ENCODE measurements at places on chromosomes 2 and 18.

DNA sequence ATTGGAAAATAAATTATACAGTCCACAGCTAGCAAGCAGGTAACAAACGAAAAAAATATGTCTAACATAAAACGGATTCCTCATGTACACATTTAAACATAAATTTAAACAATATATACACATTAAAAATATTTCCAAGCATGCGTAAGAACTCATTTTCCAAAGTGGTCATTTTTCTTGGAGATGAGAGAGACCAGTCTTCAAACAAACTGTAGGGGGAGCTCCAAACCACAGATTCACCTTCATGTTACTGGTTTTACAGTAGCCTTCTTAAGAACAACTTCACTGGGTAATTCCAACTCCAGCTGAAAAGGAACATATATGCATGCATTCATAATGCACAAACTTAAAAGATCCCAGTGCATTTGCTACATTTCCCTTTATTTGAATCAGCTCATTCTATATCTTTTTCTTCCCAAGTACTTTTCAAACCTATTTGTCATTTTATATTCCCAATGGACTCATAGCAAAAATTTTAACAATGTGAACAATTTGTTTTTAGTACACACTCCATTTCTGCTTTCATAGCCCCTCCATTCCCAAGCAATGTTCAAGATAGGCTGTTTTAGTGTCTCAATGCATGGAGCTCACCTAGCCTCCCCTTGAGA, 4.7 kb upstream of the STAMBP start:
- DNase-seq, result peak; percentile 83

- DNase-seq, result peak; percentile 87
Observed at GRCh38 chr2:241950413-241951315, 81.1 kb downstream of the RTP5 start.

DNA sequence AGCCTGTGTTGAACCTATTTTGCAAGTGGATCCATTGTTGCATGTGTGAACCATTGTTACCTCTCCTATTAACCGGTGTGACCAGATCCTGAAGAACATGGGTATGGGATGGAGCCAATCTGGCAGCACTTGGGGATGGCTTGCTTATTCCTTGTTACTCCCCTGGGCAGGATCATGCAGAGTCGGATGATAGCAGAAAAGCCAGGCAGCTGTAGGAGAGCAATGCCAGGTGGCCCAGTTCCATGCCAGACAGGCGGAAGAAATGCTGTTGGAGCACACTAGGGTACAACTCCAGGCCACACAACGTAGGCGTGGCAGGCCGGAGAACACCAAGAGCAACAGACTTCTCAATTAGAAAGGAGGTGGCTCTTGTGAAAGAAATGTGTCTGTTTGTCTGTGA, 16.3 kb upstream of the MYO1B start:
- no peak for DNase-seq

- DNase-seq, result no peak
Observed at GRCh38 chr2:206935991-206936842, 3.1 kb upstream of the CPO start.

DNA sequence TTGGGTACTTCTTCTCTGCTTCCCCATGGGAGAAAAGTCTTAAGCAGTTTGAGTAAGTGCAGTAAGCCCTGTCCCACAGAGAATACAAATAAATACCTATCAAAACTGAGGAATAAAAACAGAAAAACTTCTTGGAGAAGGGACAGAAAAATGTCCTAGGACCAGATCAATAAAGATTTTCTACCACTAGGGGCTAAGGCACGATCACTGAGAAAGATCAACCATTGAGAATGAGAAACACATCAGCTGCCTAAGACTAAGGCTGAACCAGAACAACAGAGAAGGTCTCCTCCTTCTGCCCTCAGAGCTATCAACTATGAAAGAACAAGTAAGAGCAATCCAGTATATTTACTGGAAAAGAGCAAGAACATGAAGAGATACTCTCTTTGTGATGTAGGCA, 763.6 kb upstream of the LRRTM1 start:
- DNase-seq, result no peak

DNA sequence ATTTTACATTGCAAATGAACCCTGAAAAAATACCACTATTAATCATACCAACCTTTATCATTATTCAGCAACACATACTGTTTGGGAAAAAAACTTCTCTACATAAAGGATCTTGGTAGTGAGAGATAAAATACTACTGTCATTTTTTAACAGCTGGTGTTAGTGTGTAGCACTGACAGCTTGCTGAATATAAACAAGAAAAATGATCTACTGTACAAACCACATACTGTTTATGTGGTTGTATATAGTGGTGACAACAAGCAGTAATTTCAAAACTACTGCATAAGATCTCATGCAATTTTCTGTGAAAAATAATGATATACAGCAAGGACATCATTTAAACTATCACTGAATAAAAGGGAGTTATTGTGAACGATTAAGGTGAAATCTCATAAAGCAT, 601.2 kb downstream of the LRP1B start:
- DNase-seq, result no peak

- no peak for DNase-seq
Observed at GRCh38 chr18:50071397-50071796, 123.5 kb downstream of the MYO5B start.

- DNase-seq, result no peak
Observed at GRCh38 chr2:166171216-166171615, 43.4 kb upstream of the SCN1A start.

DNA sequence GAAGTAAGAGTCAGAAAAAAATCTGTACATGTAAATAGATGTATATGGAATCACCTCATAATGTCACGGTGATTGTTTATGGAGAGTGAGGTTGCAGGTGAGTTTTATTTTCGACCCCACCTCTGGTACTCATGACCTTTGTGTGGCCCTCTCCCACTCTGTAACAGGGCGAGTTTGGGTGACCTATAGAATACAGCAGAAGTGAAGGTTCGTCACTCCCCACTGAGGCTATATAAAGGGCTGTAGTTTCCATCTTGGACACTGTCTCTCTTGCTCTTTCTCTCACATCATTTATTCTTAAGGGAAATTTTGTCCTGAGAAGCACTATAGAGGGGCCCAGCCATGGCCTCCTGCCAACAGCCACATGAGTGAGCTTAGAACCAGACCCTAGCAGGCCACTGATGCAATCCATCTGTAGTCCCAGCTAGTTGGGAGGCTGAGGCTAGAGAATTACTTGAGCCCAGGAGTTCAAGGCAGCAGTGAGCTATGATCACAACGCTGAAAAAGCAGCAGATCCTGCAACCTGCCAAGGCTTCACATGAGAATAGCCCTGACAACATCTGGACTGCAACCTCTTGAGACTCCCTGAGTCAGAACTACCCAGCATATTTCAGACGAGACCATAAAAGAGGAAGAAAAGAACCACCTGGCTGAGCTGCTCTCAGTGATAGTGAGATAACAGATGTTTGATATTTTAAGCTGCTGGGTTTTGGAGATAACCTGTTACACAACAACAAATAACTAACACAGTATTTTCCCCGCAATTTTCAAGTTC, 74.3 kb upstream of the SLC1A4 start:
- no peak for DNase-seq

- no peak for DNase-seq
Observed at GRCh38 chr2:173323371-173323770, 31.3 kb upstream of the CDCA7 start.

- peak; percentile 91 for DNase-seq
Observed at GRCh38 chr2:26346454-26347053, at the start of gene ADGRF3. Gene ADGRF3 (minus strand): TSS chr2:26346789. CDS start chr2:26346234, 555 bp downstream.

DNA sequence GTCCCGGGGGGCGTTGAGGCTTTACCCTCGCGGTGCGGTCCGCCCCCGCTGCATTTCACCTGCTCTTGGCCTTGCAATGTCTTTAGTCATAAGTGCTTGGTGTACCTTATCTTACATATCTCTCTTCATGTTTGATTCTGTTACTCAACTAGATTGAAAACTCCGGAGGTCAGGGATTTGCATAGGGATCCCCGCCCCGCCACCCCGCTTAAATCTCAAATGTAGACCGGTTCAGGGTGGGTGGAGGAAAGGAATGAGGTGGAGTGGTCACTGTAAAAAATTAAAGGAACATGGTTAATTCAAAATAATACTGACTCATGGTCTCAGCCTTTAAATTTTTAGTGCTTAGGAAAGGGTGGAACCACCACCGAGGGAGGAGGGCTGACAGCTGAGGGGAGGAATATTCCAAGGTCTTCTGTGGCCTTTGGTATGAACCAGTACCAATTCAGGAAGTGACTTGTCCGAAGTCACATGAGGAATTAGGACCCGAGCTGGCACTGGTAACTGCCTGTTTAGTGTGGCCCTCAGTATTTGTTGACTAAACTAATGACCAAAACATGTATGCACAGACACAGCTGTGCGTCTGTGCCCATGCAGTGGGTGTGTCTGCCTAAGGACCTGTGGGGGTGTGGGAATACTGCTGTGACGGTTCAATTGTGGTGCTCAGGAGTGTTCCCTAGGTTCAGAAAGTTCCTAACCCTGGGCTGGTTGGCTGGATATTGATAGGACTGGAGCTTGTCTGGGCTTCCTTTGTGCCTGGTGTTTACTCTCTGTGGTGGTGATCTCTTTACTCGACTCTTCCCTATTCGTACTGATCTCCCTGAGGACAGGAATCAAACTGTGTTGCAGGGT, 1.0 kb downstream of the PLEKHB2 start:
- DNase-seq, result peak; percentile 69

DNA sequence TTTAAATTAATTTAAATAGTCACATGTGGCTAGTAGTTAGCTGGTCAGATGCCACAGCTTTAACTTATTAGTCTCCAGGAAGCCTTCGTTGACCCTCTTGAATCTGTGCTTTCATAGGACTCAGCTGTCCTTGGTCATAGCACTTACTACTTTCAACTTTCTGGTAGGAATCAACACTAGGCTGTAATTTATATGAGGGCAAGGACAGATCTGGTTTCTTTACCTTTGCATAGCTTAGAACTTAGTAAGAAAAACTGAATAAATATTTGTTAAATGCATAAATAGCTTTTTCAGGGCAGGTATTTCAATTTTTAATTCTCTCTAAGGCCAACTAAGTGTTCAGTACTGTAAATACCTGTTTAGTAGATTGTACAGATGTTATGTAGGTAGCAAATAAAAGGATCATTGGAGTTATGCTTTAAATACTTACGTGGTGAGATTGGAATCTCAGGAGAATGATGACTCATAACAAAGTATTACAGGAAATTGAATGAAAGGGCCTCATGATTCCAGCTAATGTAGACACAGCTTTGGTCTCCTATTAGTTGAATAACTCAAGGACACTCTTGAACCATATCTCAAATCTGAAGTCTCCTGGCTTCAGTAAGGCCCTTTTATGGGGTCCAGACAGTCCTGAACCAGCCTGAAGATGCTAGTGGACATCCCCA, 2.6 kb downstream of the CLIP4 start:
- DNase-seq, result no peak

All from activated CD4-positive, alpha-beta T cell treated with anti-CD3 and anti-CD28 coated beads, Interleukin-2, amount 10 ng/mL, durations not matched to agents 24 days and 14 days (primary cell).